Cardiac septum (tissue), 1 donor: ENCODE measurements at places on chromosomes 11 and 22. TPM values are rescaled to one million over a fixed set of nuclear protein-coding genes. Genes with fewer than 3 reads are reported as not detected.

VWCE gene
- total RNA-seq, result 0.59 TPM

INPPL1 gene
- 132 TPM for total RNA-seq

OR8G5 gene
- not detected for total RNA-seq

PRAME gene
- 0.27 TPM for total RNA-seq

SERPING1 gene
- 90.0 TPM for total RNA-seq

SPDYC gene
- not detected for total RNA-seq

VPS51 gene
- total RNA-seq, result 87.1 TPM

MAJIN gene
- total RNA-seq, result not detected

SLC25A18 gene
- total RNA-seq, result 0.11 TPM

TMEM123 gene
- 50.6 TPM for total RNA-seq

BATF2 gene
- total RNA-seq, result 0.70 TPM

GGA1 gene
- total RNA-seq, result 32.5 TPM

ZNF280A gene
- not detected for total RNA-seq

MAP6 gene
- 7.2 TPM for total RNA-seq

TTC28 gene
- total RNA-seq, result 19.1 TPM

FAM83F gene
- total RNA-seq, result 2.3 TPM
